ENCODE measurements at places on chromosomes 13 and 19.

GRCh38 chr19:32869966-32870573 lies 503 bp upstream of the SLC7A9 start:
- no peak for DNase-seq

DNA sequence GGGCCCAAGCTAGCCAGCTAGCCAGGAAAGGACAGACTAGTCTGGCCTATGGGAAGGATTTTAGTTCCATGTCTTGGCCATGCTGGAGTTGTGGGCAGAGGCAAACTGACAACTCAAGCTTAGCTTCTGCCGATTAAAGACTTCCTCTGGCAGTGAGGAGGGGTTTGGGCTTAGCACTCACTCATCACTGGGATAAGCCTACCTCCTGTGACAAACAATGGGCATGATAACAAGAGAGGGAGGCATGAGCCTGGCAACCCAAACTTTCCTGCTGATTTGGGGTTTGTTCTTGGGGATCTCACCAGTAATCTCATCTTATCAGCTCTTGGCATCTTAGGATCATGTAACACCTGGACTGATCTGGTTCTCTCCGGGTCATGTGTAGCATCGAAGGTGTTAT lies 83.6 kb downstream of the KL start:
- no peak for DNase-seq

DNA sequence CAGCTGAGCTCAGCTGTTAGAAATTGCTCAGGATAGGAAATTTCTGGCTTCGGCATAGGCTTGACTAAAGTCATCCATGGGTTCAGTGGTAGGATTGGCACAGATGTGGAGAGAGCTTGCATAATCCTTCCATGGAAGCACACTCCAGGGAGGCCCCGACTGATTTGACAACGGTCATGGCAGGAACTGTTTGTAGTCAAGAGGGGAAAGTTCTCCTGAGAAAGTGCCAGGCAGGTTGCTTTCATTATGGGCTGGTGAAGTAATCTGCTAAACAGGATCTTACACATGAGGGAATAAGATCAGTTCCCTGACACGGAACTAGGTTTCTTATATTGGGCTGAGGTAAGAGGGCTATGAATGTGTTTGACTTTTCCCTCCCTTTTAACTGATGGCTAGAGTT lies 120.1 kb downstream of the RGCC start:
- no peak for DNase-seq

- DNase-seq, result no peak
Observed at GRCh38 chr13:43688227-43688907, 98.4 kb downstream of the ENOX1 start.

DNA sequence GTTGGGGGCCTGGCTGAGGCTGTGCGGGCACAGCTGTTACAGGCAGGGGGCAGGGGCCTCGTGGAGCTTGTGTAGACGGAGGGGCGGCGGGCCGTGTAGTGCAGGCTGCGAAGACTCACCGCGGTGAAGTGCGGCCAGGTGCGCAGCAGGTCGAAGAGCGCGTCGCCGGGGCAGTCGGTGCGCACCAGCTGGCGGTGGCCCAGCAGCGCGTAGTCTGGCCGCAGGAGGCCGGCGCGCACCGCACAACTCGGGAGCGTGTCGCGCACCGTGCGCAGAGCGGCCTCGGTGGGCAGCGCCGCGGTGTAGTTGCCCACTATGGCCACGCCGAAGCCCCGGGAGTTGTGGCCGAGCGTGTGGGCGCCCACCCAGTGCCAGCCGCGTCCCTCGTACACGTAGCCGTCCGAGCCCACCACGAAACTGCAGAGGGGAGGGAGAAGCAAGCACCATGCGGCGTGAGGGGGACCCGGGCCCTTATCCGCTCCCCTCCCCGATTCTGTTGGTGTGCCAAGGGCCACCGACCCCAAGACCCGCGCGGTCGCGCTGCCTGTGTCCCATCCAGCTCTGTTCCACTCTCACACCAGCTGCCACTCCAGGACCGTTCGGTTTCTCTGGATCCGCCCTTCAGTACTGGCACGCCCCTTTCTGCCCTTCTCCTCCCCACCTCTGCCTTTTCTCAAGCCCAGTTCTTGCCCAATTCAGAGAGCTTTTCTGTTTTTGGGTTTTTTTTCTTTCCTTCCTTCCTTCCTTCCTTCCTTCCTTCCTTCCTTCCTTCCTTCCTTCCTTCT lies 5.4 kb upstream of the RASAL3 start:
- DNase-seq, result no peak

GRCh38 chr19:5960005-5961001 lies 17.6 kb downstream of the RANBP3 start:
- no peak for DNase-seq

- DNase-seq, result no peak
Observed at GRCh38 chr13:63367522-63368198, 1952.0 kb upstream of the PCDH20 start.

DNA sequence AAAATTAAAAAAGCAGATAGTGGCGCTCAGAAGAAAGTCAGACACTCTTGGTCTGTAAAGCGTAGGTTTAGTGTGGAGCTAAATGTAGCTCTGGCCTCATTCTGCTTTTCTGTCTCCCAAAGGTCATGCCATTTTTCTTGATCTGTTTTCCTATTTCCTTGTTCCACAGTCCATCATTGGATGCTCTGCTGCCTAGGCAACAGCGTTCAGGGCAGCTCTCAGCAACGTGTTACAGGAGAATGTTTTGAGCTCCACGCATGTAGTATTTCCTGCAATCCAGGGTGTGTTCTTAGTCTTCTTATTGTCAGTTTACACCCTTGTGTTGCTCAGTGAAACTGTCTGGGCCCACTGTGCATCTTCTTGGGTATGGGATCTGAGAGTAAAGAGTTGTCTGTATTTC lies 46.0 kb upstream of the PCDH8 start:
- DNase-seq, result no peak

- no peak for DNase-seq
Observed at GRCh38 chr13:20840568-20840967, 62.0 kb downstream of the XPO4 start.

GRCh38 chr19:54391589-54392061 lies 23.6 kb upstream of the TTYH1 start:
- DNase-seq, result no peak

DNA sequence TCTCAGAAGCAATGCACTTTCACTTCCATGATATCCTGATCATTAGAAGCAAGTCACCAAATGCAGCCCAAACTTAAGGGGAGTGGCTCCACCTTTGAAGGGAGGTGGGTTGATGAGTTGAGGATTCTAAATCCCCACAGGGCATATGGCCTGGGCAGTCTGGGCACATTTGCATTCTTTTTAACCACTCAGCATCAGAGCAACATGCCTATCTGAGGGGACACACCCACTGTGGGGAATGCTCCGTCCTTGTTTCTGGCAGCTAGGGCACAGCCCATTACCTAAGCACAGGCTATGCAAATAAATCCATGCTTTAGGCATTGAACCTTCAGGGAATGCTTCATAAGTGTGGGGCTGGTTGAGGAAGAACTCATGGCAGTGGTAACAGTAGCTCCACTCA lies 12.3 kb upstream of the SACS start:
- no peak for DNase-seq

- DNase-seq, result no peak
Observed at GRCh38 chr19:47381653-47382279, 32.7 kb downstream of the DHX34 start.

GRCh38 chr13:103844471-103844870 lies 778.3 kb upstream of the SLC10A2 start:
- DNase-seq, result no peak

DNA sequence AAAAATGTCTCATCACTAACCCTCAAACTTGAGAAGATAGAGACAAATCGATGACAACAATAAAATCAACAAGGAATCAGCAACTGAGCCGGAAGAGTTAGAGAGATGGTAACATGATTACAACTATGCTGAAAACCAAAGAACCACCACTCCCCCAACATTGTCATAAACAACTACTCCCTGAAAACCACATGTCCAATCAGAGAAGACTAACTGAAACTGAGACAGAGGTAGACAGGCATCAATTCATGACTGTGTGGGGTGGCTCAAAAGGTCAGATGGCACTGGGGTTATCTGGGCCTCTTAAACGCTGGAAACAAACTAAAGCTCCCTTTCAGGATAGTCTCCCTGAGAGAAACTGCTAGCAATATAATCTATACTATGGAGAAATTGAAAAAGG lies 488.8 kb downstream of the KCTD12 start:
- DNase-seq, result no peak

- DNase-seq, result no peak
Observed at GRCh38 chr13:42056583-42056982, 8.1 kb downstream of the DGKH start.

- DNase-seq, result no peak
Observed at GRCh38 chr19:42143341-42144234, 11.3 kb upstream of the POU2F2 start.

DNA sequence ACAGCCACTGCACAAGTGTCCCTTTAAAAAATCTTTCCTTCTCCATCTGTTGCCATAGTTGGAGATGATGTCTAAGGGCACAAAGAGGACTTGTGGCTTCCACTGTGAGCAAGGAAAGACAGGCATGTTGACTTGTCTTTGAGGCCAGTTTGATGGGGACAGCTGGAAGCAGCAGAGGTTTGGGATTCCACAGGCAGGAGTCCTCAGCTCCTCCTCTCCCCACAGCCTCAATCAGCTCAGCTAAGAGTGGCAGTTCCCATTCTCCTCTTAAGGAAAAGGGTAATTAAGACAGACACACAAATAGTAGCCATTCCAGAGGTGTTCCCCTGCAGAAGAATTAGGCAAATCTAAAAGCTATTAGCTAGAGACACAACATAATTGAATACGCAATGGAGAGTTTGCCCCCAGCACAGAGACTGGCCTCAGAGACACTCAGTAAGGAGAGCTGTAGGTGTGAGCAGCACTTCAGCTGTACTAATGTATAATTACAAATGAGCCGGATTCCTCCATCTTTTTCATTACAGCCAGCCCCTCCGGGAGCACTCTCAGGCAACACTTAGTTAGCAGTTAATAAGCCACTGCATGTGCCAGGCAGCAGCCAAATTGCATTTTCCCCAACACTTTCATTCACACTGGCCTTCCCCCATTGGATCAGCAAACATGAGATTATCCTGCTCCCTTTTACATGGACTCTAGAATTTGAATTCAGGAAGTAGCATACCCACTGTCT lies 434.0 kb downstream of the FOXO1 start:
- no peak for DNase-seq

DNA sequence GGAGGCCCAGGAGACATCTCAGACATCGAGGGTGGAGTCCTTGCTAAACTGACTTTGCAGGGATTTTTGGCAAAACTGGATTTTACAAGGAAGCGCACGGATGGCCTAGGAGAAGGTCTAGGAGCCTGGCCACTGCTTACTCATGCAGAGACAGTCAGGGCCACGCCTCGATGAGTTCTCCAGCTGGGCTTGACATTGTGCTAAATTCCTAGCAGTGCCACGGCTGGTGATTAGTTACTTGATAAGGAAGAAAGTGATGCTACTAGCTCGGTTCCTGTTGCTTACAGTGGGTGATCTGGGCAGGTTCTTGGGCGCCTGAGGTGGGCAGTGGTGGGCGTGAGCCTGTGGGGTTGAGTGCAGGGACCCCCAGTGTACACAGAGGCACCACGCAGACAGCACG lies 143.4 kb downstream of the SOX1 start:
- DNase-seq, result no peak

GRCh38 chr19:40549007-40549708 lies 27.5 kb upstream of the SHKBP1 start:
- DNase-seq, result peak; percentile 78

DNA sequence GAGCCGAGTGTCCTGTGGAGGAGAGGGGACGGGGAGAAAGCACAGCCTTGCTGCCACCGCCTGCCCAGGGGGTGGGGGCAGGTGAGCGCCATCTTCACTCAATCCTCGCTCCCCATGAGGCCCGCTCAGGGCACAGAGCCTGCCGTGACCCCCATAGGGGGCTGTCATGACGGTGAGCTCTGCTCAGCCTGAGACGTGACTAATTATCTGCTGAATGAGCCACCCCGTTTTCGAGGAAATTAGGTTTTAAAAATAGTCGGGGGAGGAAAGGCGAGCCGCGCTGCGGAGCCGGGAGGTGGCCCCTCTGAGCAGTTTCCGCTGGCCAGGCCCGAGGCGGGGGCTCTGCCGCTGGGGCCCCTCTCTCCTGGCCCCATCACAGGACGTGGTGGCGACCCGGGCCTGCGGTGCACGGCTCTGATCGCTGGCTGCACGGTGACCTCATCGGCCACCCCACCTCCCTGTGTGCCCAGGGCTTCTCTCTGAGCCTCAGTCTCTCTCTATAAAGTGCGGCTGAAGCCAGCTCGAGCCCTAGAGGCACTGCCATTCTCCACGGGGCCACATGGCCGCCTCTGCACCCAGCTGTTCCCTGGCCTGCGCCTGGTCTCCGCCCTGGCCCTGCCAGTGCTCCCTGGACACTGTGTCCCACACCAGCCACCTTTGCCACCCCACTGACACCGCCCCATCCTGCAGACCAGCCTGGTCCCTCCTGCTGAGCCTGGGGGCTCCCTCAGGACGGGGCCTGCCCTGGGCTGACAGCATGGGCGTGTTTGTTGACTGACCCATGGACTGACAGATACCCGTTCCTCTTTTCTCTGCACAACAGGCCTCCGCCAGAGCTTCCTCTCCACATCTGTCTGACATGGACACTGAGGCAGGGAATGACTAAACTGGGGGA lies 28.3 kb downstream of the PIP5K1C start:
- DNase-seq, result no peak

DNA sequence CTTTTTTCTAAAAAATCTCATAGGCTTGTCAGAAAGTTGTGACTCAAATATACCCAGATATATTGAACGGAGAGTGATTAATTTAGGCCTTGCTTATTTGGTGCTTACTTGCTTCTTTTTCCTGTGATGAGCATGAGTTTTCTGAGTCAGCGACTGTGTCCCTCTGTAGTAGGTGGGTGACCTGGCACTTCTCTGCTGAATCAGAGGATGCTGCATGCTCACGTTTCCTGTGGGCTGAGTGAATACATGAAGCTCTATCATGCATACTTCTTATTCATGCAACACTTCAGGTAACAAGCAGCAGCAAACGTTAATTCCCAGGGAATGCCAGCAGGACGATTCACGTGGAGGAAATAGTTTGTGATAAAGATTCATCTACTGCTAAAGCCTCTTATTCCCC lies 245.0 kb downstream of the KLF5 start:
- peak; percentile 30 for DNase-seq
